ENCODE measurements at places on chromosomes 4 and X.

DNA sequence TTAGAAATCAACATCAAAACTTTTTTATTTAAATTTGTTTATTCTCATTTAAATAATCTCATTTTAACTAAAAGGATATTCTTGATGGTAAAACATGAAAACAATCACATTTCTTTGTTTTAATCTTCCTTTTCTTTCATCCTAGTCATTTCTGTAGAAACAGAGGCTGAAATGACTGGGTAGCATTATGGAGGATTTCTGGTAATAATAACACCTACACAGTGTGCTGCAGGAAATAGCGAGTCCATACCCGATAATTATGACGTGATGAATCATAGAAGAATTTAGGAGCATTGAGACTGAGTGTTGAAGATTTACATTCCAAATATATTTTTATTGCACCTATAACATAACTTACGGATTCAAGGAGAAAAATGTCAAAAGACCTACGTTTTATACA, 31.4 kb upstream of the BBS12 start:
- DNase-seq, result no peak

DNA sequence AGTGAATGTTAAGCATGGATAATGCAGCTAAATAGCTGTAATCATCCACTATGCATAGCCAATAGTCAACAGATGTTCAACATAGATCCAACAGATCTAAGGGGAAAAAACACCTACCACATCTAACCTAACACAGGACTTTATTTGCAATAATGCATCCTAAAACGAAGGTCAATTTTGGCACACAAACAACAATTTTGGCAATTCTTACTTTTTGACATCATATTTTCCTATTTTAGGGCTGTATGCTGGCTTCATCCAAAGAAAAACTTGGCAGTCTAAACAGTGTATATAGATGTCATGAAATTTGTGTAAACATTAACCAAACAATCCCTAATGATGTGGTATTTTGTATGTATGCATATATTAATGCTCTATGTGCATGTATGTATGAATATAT, 33.2 kb downstream of the UNC5C start:
- no peak for DNase-seq

DNA sequence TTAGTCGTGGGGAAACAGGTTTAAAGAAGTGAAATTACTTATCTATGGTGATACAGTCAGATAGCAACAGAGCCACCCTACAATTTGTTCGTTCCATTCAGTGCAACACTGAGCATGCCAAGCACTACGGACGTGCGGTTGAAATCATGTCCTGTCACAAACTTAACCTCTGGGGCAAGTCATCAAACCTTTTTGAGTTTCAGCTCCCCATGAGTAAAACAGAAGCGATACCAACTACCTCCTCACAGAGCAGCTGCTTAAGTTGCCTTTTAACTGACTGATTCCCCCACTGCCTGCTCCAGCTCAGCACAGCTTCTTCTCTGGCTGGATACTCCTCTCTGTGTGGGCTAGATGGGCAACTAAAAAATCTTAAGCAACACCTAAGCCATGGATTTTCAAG, 36.0 kb downstream of the LHFPL1 start:
- DNase-seq, result no peak

- DNase-seq, result no peak
Measured at GRCh38 chr4:6891436-6892170, 18.0 kb upstream of the TBC1D14 start.

GRCh38 chrX:137651647-137652046, 85.7 kb downstream of the ZIC3 start:
- no peak for DNase-seq

- DNase-seq, result no peak
Measured at GRCh38 chrX:138748480-138748879, 37.0 kb upstream of the FGF13 start.

GRCh38 chrX:3712051-3712869, 1.2 kb downstream of the PRKX start:
- DNase-seq, result no peak

DNA sequence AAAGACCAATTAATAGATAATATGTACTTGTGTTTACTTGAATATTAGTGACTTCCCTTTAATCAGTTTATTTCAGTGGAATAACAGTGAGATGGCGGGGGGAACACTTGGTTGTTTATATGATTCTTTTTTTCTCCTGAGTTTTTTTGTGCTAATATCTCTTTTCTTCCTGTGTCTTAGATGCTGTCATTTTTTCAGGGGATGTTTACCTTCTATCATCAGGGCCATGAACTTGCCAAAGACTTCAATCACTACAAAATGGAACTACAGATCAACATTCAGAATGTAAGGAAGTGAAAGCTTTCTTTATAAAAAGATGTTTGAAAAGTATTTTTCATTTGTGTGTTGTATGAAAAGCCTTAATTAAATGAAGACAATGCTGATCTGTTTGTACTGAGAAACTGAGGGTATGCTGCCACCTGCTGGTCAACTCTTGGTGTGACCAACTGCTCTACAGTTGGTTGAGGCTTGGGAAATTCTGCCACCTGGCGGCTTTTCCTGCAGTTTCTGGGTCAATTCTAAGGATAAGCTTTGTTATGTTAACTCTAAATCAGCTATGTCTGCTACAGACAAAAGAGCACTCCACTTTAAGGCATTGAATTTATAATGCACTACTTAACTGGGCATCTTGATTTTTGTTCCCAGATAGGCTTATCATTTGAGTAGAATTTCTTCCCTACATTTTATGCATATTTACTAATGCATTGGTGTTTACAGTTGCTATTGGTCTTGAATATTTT, 134.8 kb downstream of the ARHGAP10 start:
- peak; percentile 94 for DNase-seq

- DNase-seq, result no peak
Measured at GRCh38 chrX:65644621-65645289, 22.7 kb upstream of the MSN start.

- DNase-seq, result no peak
Measured at GRCh38 chr4:16157609-16158503, 68.4 kb downstream of the TAPT1 start.

GRCh38 chr4:181819946-181820345, 423.3 kb upstream of the TENM3 start:
- DNase-seq, result no peak

DNA sequence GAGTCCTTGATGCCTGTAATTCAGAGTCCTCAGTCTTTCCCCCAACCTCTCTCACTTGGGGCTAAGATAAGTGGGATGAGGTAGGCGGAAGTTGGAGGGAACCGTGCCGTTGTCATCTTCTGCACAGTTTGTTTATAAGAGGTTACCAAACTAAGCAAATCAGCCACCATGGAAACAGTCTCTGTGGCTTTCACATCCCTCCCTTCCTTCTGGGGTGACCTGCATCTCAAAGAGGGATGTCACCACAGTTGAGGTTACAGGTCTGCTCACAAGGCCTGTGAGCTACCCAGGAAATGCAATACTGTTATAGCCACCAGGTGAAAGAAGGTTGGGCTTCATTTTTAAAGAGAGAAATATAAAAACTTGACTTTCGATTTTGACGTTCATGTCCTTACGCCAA, 26.3 kb downstream of the RTL5 start:
- no peak for DNase-seq

- DNase-seq, result no peak
Measured at GRCh38 chrX:153569475-153569874, 29.5 kb downstream of the CCNQ start.

DNA sequence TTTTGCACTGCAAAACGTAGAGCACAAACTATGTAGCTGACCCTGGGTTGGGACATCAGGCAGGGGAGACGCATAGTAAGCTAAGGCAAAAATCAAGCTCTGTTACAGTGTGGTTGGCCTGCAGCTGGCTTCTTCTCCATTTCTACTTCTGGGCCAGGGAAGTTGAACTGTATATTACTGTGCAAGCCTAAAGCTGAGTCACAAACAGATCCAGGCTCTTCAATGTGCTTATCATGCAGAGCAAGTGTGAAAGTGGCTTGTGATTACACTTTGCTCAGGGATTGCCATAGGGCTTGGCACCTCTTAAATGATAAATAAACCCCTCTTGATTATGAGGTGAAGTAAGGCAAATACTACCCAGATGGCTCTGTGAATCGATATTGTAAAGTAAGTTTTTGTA, 40.5 kb downstream of the CLDN34 start:
- DNase-seq, result no peak

DNA sequence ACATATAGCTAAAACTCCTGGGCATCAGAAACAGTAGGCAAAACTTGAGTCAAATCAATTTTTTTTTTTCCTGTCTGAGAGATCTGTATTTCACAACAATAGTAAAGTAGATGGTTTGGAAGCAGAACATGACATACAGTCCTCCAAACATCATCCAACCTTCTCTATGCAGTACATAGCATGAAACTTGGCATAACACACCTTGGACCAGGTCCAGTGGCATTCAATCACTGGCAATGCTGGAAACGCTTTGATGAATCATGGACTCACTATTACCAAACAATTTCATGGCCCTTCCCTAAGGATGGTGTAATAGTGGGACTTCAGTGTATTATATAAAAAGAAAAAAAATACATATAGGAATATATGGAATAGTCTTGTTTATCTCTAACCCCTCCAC, 154.6 kb downstream of the FMR1NB start:
- no peak for DNase-seq

- DNase-seq, result no peak
Measured at GRCh38 chr4:40915318-40916217, 165.8 kb downstream of the NSUN7 start.

DNA sequence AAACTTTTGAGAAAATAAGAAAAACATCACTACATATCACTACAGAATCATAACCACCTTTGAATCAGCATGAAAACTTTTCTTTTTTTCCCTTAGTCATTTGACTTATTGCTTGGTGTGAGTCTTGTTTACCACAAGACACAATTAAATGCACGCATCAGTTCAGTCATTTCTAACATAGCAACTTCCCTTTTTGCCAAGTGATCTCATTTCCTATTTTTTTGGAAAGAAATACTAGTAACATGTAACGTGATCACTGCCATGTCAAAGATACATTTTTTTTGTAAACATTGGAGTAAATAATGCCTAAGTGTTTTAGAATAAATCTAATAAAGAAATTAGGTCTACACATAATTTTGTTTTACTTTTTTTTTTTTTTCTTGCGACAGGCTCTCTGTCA, 5.1 kb upstream of the CXCL8 start:
- DNase-seq, result no peak

- no peak for DNase-seq
Measured at GRCh38 chr4:118935819-118936218, 47.2 kb downstream of the SYNPO2 start.

- DNase-seq, result no peak
Measured at GRCh38 chrX:140799216-140799615, 89.7 kb downstream of the LINC00632 start.

GRCh38 chr4:1072830-1073446, 40.4 kb downstream of the RNF212 start:
- DNase-seq, result peak; percentile 13

- DNase-seq, result no peak
Measured at GRCh38 chr4:168408620-168409019, 71.7 kb downstream of the DDX60L start.

DNA sequence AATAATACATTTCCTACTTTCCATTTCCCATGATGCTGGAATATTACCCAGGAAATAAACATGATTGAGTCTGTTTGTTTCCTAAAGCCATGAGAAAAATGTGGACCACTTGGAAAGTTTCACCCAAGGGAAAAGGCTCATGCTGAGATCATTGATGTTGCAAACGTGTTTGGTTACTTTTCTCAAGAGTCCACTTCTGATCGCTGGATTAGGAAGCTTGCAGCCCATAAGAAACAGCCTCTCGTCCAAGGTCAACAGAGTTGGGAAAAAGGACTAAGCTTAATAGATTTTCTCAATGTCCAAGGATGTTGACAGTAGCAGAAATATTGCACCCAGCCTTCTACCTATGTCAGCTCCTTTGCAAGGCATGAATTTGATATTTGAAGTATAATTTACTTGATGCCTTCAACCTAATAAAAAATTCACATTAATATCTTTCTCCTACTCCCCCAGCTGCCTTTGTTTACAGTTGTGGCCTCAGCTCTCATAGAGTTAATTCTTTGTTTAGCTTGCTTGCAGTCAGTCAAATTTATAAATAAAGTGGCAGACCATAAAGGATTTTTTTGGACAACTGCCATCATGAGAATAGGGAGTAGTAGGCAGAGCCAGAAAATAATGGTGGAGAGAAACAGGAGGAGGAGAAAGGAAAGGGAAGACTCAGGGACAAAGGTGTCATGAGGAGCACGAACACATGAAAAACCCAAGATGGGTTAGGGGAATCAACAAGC, 65.6 kb upstream of the BLTP1 start:
- no peak for DNase-seq

DNA sequence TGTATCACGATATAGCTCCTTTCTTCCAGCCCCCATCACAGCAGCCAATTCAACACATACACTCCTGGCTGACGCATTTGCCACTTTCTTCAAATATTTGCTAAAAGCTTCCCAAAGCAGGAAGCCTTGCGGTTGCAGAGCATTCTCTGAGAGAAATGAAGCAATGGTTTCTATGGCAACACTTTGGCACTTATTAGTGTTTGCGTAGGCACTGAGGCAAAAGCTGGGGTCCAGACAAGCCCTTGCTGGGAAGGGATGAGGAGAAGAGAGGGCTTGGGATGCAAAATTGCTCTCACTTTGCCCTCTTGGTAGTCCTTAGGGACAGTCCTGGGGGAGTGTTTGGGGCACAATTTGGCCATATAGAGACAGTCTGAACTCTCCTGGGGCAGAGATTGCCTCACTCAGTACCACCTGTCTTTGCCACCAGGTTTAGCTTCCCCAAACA, 55.0 kb upstream of the PAK3 start:
- no peak for DNase-seq

DNA sequence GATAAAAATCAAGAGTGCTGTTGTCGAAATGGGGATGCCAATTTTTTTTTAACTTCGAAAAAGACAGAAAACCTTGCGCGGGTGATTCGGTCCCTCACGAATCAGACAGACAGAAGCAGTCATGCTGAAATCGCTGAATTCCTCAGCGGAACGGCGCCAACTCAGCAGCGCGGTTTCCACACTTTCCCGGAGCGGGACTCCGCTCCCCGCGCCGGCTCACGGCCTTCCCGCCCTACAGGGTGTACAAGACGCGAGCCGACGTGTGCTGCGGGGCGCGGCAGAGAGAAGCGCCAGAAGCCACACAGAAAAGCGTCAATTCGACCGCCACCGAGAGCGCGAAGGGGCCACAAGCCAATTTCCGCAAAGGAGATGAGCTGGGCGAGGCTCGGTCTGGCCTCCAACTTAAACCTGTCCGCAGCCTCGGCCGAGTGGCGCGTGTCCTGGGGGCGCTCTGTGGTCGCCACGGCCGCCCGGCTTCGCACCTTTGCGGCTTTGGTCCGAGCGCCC, 1.3 kb downstream of the NEXMIF start:
- no peak for DNase-seq

DNA sequence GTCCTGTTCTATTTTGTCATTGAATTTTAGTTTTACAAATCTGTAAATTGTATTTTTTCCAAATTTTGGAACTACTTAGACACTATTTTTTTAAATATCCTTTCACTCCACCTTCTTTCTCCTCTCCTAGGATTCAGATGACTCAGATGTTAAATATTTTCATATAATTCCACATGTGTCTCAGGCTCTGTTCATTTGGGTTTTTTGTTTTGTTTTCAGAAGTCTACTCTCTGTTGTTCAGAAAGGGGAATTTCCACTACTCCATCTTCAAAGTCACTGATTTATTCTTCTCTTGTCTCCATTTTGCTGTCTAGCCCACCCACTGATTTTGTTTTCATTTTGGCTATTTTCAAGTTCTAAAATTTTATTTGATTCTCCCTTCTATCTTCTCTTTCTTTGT, 264.0 kb upstream of the SLIT2 start:
- DNase-seq, result no peak

- DNase-seq, result no peak
Measured at GRCh38 chr4:39933671-39934590, 43.8 kb downstream of the PDS5A start.

All from stimulated activated CD4-positive, alpha-beta T cell treated with anti-CD3 and anti-CD28 coated beads, Interleukin-1b, Interleukin-23, amount 100 ng/mL, for 24 hours (primary cell).